ENCODE measurements at places on chromosomes 11 and 22.
A peak's percentile ranks its signal among the peaks of the same experiment; 100 is the strongest.

- no peak for DNase-seq
Observed at GRCh38 chr11:88122956-88123355, 52.3 kb downstream of the RAB38 start.

DNA sequence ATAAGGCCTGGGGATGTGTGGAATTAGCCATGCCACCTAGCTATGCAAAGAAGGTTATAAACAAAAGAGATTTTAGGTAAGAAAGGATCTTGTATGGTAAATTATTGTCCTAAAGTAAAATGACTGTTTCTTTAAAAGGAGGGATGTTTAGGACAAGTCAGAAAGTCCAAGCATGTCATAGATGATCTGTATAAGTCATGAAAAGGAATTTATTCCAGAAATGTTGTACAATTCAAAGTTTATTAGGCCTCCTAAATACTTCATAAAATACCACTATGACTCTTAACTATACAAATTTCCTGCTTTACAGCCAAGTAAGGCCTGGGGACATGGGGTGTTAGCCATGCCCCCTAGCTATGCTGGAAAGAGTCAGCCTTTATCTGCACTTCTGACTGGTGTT, 22.7 kb downstream of the OR5A2 start:
- DNase-seq: peak; percentile 12

DNA sequence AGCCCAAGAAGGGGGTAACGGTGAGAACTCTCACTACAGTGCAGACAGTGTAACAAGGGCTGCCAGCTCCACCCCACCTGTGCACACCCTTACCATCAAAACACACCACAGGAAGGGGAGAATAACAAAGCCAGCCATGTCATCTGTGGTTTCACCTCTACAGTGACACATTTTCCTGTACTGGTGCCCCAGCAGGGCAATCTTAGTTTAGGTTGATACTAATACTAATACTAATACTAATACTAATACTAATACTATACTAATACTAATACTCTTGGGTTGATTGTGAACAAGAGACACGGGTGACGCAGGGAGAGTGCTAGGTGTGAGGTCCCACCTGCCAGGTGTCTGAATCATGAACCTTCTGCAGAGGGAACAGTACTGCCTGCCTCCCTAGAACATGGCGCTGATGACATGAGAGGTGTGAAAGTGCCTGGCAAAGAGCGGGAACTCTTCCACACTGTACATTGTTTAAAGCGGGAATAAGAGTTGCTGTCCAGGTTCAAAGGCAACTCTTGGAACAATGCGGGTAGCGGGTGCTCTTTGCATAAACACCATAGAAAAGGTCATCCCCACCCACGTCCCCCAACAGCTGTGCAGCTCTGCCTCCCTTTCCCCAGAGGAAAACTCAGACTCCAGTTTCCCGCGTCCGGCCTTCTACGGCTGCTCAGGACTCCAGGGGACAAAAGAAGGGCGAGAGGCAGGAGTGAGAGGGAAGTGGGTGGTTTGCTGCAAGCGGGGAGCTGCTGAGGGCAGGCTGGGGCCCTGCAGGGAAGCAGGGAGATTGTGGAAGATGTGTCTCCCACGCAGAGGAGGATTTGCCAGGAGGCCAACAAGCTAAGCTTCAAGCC, 25.0 kb upstream of the TMPRSS4 start:
- no peak for DNase-seq

GRCh38 chr22:17606496-17606895, 22.1 kb downstream of the ATP6V1E1 start:
- no peak for DNase-seq

- no peak for DNase-seq
Observed at GRCh38 chr22:35085621-35086020, 19.7 kb downstream of the ISX start.

DNA sequence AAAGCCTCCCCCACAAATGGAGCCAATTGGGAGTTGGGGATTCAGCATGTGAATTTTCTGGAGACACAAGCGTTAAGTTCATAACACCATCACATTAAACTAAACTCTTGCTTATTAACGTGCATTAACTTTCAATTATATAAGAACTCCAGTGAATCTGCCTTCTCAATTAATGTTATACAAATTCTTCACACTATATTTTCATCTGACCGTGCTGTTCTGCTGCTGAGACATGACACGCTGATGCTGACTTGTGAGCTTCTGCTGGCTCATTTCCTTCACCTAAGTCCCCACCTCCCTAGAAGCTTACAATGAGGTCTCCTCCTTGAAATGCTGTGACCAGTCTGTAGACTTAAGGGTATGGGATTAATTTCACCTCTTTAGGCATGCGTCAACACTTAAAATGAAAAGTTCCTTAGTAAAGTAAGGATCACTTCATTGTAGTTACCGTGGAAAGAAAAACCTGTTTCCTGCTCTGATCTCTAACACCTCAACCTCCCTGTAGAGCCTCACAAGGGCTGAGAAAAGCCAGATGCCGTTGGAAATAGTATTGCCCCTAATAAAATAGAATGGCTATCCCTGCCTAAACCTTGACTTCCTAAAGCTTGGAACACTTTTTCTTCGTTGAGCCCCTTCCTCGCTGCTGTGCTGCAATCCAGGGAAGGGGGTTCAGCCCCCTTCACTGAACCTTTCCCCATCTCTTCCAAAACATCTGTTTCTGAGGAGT, 2.2 kb downstream of the HBG2 start:
- DNase-seq: no peak

DNA sequence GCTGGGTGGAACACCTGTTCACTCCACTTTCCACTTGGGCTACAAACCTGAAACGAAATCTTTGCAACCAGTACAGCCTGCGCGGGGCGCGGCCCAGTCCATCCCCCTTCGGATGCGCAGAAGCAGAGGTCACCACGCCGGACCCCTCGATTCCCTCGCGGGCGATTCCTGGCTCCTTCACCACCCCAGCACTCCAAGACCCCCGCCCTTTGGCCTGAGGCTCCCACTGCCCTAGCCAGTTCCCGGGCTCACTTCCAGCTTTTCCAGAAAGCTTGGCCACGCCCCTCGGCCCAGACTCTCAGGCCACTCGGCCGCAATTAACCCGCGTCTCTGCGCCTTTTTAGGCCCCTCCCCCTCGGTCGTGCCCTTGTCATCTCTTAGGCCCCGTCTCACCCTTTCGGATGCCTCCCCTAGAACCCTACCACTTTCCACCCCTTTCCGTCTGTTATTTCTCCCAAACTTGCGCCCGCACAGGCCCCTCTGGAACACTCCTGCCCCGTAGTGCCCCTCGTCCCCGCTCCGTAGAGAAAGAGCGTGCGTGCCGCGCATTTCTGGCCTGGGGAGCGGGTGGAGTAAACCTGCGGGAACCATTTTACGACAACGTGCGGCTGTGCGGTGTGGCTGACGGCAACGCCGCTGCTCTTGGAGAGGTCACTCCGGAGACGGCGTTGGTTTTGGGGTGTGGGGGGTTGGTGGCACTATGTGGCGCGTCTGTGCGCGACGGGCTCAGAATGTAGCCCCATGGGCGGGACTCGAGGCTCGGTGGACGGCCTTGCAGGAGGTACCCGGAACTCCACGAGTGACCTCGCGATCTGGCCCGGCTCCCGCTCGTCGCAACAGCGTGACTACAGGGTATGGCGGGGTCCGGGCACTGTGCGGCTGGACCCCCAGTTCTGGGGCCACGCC, at the start of gene DLAT:
TSS of gene DLAT (plus strand) at position 636 of the 906 bp plus-strand sequence. CDS start at position 701, 65 bp downstream.
- DNase-seq: peak; percentile 99

- DNase-seq: peak; percentile 64
Observed at GRCh38 chr11:8913961-8914660, 3.1 kb downstream of the AKIP1 start.

DNA sequence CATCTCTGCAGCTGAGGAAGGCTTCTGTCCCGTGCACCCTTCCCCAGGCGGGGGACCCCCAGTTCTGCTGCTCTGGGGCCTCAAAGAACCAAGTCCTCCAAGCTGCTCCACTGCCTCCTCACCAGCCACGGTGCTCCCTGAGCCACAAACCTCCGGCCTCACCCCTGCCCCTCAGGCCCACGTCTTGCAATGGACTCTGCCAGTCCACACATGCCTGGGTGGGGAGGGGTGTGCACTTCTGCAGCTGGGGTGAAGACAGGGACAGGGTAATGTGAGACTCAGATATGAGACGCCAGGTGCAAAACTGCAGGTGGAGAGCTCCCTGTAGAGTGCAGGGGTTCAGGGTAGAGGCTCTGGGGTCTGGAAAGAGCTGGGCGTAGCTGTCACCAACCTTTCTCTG, 3.2 kb upstream of the PTDSS2 start:
- no peak for DNase-seq

DNA sequence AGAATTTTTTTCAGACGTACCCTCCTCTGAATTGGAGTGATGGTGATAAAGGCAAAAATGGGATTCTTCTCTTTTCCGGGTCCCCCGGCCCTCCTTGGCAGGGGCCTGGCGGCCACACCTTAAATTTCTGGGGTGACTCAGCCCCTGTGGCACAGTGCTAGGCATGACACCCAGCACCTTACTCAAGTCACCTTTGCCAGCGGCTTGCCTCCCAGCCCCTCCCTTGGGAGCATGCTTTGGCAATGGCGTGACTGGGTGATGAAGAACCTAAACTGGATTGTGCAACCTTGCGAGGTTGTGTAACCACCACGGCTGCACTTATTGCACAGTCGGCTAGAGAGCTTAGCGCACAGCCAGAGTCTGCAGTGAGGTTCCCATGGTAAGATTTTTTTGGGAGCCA, 16.2 kb upstream of the LDLRAD3 start:
- no peak for DNase-seq

DNA sequence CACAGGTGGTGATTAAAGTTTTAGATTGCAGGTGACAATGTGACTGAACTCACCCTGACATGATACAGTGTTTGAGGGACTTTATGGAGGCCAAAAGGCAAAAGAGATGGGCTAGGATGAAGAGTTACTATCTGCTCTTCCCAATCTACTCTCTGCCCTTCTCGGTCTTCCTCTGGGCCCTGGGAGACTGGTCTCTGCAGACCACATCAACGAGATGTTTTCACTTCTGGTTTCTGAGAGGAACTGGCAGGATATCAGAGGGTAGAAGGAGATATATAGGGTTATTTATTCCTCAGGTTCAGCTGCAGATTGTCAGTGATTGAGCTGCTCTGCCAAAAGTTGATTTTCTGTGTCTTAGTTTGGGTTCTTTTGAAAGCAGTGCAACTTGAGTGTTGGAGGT, 32.4 kb upstream of the CD44 start:
- no peak for DNase-seq

- no peak for DNase-seq
Observed at GRCh38 chr11:47725442-47726117, 10.4 kb upstream of the AGBL2 start.

GRCh38 chr22:29821291-29822016, 16.6 kb downstream of the ASCC2 start:
- DNase-seq: no peak

GRCh38 chr22:23164091-23164490, 16.2 kb upstream of the BCR start:
- no peak for DNase-seq

DNA sequence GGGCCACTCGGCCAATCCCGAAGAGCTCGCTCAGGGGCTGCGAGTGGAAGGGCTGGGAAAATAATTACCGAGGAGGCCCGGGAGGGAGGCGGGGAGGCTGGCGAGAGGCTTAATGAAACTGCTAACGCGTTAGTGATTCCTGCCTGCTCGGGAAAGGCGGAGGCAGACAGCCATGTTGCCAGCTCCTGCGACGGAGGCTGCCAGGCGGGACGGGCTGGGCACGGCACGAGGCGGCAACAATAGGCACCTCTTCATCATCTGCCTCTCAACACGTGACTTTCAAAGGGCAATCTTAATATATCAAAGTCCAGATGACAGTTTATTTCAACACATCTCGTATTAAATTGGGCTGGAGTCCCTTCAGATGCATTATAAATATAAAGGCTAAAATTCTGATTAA, 68.0 kb upstream of the TCF20 start:
- no peak for DNase-seq

- DNase-seq: no peak
Observed at GRCh38 chr11:109298865-109299264, 123.1 kb upstream of the C11orf87 start.

GRCh38 chr11:95514416-95515110, 275.0 kb downstream of the FAM76B start:
- no peak for DNase-seq

- DNase-seq: peak; percentile 50
Observed at GRCh38 chr11:68780829-68781228, 29.5 kb upstream of the TESMIN start.

DNA sequence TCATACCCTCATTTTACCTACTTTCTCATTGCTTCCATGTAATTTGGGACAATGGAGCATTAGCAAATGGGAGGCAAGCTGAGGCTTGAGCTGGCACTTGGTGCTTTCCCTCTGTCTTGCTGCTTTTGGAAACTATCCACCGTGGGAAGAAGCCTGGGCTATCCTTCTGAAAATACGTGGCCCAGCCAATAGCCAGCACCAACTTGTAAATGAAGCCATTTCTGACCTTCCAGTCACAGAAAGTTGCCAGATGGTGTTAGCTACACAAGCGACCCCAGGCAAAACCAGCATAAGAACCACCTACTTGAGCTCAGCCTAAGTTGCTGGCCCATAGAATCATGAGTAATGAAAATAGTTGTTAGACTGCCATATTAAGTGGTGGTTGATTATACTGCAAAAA, 18.5 kb upstream of the SPON1 start:
- DNase-seq: no peak

GRCh38 chr22:16917144-16918003, 90.6 kb downstream of the GAB4 start:
- peak; percentile 87 for DNase-seq

- DNase-seq: no peak
Observed at GRCh38 chr11:37748641-37749040, 1150.6 kb upstream of the RAG2 start.

DNA sequence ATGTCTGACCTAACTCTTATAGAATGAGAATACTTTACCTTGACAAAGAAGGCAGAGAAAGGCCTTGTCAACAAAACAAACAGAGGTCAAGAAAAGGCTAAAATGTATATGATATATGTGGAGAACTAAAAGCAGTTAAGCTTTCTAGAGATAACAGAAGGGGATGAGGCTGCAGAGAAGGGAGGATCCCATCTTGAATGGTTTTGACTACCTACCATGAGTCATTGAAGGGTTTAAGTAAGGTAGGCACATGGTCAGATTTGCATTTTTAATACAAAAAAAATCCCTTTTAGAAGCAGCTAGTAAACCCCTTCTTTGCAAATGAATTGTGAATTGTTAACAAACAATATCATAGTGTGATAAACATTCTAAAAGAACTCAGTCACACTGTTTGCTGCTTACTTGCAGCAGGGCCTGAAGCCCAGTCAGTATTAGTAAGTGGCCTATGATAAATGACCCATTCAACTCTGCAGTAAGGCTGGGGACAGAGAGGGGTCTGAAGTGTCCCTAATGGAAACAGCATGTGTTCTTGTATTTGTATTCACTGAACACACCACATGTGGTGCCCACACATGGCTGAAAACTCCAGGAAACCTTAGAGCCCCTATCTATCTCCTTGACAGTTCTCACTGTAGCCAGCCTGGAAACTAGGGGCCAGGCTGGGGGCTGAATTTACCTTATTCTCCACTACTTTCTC, 328.8 kb upstream of the PITPNB start:
- DNase-seq: peak; percentile 33

- DNase-seq: no peak
Observed at GRCh38 chr11:108093128-108093904, 28.1 kb upstream of the ACAT1 start.

GRCh38 chr11:16816358-16817270, 78.2 kb downstream of the C11orf58 start:
- DNase-seq: no peak

GRCh38 chr11:11841116-11841722, 553 bp upstream of the USP47 start:
- peak; percentile 44 for DNase-seq
